Naive thymus-derived CD4-positive, alpha-beta T cell (primary cell): ENCODE measurements at places on chromosomes 6 and 20.

GRCh38 chr20:1388741-1389483 lies 3.9 kb downstream of the FKBP1A start:
- peak; percentile 31 for DNase-seq

- no peak for DNase-seq
Observed at GRCh38 chr6:138543657-138544056, 44.4 kb upstream of the NHSL1 start.

DNA sequence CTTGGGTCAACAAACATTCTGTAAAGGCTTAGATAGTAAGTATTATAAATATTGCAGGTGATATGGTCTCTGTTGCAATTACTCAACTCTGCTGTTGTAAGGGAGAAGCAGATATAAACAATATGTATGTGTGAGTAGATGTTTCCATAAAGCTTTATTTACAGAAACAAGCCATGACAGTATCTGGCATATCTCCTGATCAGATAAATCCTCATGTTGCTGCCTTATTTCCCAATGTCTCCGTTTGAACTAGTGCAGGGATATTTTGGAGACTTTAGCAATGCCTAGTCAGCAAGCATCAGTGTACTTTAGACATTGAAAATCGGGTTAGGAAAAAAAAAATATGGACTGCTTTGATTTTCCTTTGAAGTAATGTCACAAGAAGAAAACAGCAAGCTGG lies 96.1 kb downstream of the LAMA2 start:
- DNase-seq, result no peak

GRCh38 chr6:16238963-16239797 lies 793 bp downstream of the GMPR start:
- DNase-seq, result peak; percentile 14

- DNase-seq, result no peak
Observed at GRCh38 chr6:78810146-78810545, 57.2 kb upstream of the IRAK1BP1 start.

DNA sequence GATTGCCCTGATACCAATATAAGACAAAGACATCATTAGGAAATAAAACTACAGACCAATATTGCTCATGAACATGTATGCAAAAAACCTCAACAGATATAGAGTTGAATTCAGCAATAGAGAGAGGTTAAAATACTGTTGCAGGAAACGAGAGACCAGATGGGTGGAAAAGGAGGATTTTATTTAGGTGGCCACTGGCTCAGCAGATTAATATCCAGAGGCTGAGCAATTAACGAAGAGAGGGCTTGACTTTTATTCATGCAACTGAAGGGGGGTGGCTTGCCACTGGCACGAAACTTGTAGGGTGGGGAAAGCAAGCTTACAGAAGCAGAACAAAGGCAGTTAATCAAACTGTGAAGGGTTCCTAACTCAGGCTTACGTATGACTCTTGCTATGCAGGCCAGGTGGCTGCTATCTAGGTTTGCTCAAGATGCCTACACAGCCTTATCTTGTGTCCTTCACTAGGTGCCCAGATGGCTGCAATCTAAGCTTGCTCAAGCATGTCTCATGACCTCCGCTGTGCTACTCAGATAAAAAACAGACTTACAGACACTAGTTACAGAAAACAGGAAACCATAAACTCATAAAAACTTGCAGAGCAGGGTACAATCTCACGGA lies 126.4 kb downstream of the MMUT start:
- no peak for DNase-seq

- DNase-seq, result no peak
Observed at GRCh38 chr6:72969666-72970065, 255.6 kb downstream of the KHDC1L start.

DNA sequence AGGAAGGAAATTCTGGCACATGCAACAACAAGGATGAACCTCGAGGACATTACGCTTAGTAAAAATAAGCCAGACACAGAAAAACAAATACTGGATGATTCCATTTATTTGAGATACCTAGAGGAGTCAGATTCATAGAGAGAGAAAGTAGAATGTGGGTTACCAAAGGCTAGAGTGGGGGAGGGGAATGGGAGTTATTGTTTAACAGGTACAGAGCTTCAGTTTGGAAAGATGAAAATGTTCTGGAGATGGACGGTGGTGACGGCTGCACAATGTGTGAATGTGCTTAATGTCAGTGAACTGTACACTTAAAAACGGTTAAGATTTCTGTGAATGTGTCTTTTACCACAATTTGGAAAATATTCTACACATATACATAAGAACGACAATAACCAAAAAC lies 33.9 kb upstream of the DSP start:
- no peak for DNase-seq

DNA sequence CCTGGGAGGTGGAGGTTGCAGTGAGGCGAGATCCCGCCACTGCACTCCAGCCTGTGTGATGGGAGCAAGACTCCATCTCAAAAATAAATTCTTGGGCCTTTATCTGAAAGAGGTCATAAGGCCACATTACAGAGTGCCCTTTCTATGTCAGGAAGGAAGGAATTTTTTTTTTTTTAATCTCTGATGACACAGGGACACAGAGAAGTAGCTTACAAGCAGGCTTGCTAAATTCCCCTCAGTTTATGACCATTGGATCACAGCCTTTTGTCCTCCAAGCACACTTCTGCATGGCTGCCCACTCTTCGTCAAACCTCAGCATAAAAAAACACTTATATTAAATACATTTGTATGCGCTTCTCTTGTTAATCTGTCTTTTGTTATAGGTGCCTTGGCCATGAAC lies 7.5 kb upstream of the IFNGR1 start:
- no peak for DNase-seq

GRCh38 chr6:7169296-7169721 lies 61.5 kb downstream of the RREB1 start:
- DNase-seq, result no peak

GRCh38 chr20:62485062-62485700 lies 9.4 kb upstream of the GATA5 start:
- no peak for DNase-seq

DNA sequence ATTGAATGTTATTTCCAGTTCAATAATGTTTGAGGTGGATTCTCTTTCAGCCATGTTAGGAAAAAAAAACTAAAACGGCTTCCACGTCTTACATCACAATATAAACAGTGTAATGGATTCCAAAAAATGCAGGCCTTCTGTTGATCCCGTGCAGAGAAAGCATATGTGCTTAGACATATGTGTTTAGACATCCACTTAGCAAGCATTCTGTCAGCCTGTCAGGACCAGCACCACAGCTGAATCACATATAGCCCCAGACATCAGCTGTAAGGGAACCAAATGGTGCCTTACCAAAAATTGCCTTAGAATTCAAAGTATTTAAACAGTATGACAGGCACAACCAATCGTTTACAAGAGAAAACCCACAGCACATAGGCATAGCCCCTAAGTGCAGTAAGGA lies 304.9 kb downstream of the EYA4 start:
- DNase-seq, result no peak

GRCh38 chr6:140846503-140847261 lies 1286.0 kb upstream of the GJE1 start:
- DNase-seq, result no peak

DNA sequence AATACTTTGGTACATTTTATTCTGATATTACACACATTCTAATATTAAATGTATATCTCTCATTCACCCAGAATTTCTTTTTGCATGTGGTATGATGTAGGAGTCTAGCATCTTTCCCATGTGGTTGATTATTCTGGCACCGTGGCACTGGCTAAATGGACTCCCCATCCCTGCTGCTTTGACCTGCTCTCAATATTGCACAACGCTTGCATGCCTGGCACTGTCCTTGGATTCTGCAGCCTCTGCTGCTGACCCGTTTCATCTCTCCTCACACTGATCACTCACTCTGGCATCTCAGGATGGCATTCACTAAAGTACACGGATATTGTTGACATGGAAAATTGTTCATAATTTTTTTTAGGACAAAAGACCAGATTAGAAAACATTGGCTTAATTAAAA lies 11.5 kb upstream of the DACT2 start:
- DNase-seq, result no peak

- DNase-seq, result no peak
Observed at GRCh38 chr6:71727632-71728294, 158.6 kb upstream of the RIMS1 start.

- peak; percentile 54 for DNase-seq
Observed at GRCh38 chr6:129683601-129684322, 26.2 kb downstream of the ARHGAP18 start.

GRCh38 chr6:26241033-26241895 lies 123.7 kb upstream of the BTN3A2 start:
- DNase-seq, result peak; percentile 53

DNA sequence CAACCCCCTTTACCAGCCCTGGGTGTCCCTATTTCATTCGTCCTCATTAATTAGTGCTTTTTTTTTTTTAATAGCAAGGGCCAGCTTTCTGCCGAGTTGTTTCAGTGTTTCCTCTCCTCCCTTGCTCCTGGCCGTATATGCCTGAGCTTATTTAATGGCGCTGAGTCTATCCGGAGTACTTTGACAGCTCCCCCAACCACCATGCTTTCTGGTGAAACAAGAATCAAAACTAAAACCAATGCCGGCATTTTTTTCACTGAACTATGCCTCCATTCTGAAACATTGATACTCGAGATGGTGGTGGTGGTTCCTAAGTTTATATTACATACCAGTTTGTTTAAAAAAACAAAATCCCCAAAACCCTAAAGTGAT lies 1.2 kb downstream of the DCBLD1 start:
- DNase-seq, result peak; percentile 22

DNA sequence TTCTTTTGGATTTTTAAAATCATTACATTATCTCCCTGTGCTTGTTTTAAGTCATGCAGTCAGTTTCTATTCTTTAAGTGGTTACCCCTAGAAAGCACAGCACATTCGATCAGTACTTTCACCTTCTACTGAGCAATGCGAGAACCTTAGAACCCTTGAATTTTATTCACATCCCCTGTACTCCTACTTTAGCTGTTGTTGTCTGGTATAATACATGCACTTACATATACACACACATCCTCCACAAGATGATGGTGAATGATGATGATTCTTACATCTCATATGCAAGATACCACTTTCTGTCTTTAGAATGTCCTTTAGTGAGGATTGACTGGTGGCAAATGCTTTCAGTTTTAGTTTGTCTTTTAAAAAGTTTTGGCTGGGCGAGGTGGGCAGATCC lies 5.7 kb downstream of the CDC40 start:
- no peak for DNase-seq

DNA sequence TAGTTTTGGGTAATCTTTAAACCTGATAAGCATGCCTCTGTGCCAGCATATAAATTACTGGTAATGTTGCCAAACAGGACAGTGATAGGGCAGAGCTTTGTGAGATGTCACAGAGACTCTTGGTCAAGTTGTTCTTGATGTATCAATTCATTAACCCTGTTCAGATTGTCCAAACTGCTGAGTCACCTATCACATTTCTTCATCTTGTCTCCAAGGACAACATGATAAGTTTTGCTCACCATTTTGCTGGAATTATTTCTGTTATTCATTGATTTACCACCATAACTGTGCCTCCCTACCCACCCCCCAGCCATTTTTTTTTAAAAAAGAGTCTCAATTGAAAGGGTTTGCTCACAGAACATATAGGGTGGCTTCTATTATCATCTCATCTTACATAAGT lies 19.5 kb upstream of the GMNN start:
- no peak for DNase-seq

DNA sequence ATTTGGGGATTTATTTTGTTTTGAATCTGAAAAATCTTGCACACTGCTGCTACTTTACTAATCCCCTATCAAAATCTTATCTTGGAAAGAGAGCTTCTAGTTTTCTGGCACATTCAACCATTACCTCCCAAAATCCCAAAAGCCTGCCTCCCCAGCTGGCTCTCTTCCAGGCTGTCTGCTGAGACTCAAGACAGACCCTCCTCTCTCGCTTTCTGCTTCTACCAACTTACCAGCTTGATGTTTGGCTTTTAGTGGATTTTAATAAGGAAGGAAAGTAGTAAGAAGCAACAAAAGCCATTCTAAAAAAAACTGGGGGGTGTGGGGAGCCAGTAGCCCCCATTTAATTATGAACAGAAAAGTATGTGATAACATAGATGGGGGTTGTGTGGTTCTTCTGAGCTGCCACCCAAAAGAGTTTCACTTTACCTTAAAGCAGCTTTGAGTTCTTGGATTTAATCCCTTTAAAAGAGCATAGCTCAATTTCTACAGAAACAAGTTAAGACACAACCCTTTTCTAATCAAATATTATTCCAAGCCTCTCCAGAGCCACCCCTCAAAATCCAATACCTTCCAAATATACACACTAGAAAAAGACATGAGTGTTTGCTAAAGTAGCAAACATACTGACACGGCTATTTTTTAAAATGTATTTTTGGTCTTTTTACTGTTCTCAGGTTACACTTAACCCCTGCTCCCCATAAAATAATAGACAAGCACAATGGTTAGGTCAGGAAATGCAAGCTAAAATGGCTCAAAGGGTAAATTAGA lies 71.7 kb downstream of the ATP9A start:
- no peak for DNase-seq

- no peak for DNase-seq
Observed at GRCh38 chr6:83708970-83709747, at the start of gene SNAP91. Gene SNAP91, minus strand, starts transcription at chr6:83709101. Its CDS starts 1,174 bp downstream, at chr6:83707927.

GRCh38 chr6:75546381-75546780 lies 52.8 kb upstream of the FILIP1 start:
- DNase-seq, result no peak

DNA sequence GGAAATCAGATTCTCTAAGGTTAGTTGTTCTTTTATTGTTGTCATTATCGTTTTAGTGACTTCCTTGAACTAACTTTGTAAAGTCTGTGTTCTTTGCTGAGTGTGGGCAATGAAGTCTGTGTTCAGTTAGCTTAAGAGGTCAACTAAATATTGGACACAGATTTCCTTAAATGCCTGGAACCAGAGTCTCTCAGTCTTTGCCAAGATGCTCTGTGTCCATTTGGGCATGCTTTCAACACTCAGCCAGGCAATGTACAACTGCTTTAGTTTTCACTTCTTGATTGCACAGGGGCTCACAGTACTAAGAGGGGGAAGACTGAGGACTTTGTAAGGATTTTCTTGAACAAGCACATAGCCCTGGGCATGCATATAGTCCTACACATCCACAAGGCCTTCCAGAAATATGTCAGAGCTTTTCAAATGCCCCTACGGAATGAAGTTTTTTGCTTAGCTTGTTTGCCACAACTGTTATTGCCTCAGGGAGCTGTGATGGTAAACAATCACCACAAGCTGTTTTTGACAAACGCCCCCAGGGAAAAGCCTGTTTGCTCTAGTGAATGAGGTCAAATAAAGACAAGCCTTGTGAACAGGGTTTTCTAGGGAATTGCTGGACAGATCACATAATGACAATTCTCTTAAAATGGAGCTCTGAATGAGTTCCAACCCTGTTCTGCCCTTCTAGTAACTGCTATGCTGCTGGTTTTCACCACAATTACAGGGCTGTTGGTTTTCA lies 82.5 kb downstream of the B3GAT2 start:
- no peak for DNase-seq

GRCh38 chr6:33936886-33937285 lies 133.1 kb upstream of the MLN start:
- no peak for DNase-seq

GRCh38 chr6:153058909-153059308 lies 56.4 kb upstream of the MTRF1L start:
- DNase-seq, result no peak

- DNase-seq, result no peak
Observed at GRCh38 chr6:4756247-4756646, 20.0 kb upstream of the CDYL start.
